ENCODE measurements at places on chromosomes 12 and 14.

GRCh38 chr12:59298296-59298695 is 297.5 kb upstream of the SLC16A7 start:
- no peak for DNase-seq

DNA sequence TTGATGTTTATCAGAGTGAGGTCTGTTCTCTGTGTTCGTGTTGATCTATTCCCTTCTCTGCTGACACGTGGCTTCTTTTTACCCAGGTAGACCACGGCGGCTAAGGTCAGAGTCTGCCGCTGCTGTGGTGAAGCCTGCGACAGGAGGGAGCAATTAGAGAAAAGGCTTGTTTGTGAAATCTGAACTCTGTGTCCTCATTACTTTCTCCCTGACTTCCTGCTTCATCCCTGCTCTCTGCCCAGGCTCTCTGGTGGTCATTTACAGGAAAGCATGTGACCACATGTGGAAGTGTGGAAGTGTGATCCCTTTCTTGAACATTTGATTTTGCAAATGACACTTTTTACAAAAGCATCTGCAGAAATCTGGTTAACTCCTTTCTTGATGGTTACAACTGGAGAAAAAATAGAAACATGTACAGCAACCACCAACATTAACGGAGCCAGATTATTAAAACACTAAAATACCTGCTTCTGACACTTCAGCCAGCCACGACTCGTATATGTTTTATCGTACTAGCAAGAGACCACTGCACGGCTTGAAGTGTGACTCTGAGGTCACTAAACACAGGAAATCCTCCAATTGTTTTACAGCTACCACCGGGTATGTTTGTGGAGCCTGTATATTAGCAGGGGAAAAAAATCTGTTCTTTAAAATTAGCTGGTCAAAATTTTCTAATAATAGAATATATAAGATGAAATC is 388.6 kb upstream of the TMPO start:
- DNase-seq = no peak

DNA sequence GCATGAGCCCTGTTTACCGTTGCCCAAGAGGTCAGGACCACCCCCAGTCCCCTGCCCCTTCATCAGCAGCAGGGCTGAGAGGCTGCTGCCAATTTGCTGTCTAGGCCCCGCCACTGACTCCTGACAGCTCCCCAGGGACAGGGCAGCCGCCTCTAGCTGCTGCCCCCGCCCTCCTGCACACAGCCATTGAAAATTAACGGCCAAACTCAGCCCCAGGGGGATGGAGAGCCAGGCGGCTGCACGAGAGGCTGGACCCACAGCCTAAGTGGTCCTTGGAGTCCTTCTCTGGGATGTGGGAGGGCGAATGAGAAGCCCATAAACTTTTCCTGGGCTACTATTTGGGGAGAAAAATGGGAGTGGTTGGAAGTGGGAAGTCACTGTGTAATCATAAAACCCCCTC is 4.6 kb downstream of the FOXN4 start:
- no peak for DNase-seq

- DNase-seq = no peak
These were observed 1052.9 kb downstream of the TMTC2 start for GRCh38 chr12:83739607-83740006.

DNA sequence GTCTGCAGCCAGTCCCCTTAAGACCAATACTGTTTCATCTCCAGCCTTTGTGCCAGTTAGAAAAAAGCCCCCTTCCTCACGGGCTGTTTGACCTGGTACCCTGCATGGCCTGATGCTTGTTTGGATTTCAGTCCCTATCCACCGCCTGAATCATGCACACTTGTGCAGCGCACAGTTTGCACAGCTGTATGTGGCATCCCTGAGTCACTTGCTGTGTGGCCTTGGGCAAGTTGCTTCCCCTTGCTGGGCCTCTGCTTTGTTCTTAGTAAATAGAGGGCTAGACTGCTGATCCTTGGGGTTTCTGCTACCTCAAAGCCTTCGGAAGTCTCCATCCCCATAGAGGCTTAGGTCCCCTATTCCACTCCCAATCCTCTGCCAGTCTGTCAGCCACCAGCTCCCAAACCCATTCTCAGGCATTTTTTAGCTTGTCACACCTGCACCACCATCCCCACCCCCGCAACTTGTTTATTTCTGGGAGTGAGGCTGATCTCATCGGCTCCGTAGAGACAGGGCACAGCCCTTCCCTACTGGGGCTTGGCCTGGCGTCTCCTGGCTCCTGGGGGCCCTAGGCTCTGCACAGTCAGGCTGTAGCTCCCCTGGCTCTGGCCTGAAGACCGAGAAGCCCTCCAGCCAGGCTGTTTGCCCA is 8.8 kb downstream of the KRT80 start:
- no peak for DNase-seq

- DNase-seq = no peak
These were observed 49.2 kb downstream of the SH2B3 start for GRCh38 chr12:111454716-111455447.

Data from CD8-positive, alpha-beta T cell (primary cell).